ENCODE measurements at places on chromosomes 2 and 18.

DNA sequence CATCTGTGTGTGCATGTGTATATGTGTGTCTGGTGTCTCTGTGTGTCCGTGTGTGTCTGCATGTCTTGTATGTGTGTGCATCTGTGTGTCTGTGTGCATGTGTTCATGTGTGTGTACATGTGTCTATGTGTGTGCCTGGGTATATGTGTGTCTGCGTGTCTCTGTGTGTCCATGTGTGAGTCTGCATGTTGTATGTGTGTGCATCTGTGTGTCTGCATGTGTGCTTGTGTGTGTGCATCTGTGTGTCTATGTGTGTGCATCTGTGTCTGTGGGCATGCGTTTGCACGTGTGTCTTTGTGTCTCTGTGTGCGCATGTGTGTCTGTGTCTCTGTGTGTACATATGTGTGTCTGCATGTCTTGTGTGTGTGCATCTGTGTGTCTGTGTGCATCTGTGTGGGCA, 207.7 kb downstream of the TNS1 start:
- DNase-seq: no peak

GRCh38 chr18:48667276-48668254, 128.7 kb downstream of the CTIF start:
- peak; percentile 74 for DNase-seq

DNA sequence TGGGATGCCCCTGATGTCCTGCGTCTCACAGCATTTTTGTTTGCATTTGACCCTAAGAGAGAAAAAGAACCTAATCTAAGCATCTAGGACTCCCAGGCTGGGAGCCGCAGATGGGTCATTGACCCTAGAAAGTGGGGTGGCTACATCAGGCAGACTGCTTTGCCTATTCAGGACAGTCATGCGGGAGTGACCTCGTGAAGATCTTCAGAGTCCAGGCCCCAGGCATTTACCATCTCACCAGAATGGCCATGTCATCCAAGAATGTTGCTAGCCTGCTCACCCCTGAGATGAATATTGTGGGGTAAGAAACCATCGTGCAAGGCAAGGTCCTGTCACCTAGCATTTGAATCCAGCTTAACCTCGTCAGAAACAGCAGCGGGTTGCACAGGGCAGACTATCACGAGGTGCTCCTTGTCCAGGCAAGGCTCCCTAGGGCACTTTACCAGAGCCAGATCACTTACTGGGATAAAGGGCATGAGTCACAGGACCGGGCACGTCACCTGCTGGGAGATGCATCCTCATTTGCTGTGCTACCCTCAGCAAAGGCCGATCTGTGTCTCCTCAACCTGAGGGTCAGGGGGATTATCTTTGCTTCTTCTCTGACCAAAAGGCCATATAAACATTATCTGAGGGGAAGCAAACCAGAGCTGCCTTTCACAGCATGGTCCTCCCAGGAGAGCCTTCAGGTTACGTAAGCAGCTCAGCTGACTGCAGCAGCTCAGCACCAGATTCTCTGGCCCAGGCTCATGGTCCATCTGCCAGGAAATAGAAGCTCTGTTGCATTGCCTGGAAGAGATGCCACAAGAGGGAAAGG, 162.3 kb downstream of the ACKR3 start:
- DNase-seq: no peak

DNA sequence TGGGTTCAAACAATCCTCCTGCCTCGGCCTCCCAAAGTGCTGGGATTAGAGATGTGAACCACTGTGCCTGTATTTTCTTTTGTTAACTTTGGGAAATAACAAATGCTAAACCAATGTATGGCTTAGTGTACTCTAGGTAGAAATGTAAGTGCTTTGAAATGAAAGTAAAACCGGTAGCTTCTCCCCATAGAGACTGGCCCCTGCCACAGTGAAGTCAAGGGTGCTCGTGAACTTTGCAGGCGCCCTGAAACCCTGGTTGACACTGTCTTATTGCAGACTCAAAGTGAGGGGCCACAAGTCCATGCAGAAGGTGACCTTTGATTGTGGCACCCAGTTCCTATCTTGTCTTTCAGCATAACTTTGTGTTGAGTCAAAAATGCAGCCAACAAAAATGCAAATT, 24.2 kb upstream of the MTCL1 start:
- no peak for DNase-seq

DNA sequence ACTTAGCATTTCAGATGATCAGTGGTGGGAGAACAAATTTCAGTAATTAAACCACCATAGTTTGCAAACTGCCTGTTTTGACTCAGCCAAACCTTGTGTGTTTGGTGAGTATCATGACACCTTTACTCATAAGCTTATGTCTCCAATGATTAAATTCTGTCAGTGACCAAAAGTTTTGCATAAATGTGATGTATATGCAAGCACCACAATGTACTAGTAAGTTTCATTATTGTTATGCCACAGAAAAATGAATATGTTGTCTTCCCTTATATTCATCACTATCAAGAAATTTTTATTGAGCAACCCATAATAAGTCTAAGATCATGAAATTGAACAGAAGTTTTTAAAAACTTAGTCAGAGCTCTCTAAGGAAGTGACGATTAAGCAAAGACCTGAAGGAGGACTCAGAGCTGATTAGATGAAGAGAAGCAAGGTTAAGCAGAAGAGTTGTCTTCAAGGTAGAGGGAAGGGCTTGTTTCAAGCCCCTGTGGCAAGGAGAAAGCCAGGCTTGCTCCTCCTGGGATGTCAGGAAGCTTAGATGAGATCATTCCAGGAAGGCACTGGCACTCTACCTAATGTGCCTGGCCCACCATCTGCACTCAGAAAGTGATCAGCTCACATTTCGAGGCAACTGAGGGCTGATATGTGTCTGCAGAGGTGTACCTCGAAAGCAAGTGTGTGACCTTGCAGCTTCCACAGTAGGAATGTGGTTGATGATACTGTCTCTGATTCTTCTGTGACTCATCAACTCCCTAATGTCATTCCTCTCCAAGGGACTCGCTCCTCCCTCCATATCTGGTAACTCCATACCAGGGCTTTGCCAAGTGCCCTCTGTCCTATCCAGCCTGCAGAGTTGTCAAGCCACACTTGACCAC, 54.7 kb downstream of the KCTD18 start:
- DNase-seq: no peak

DNA sequence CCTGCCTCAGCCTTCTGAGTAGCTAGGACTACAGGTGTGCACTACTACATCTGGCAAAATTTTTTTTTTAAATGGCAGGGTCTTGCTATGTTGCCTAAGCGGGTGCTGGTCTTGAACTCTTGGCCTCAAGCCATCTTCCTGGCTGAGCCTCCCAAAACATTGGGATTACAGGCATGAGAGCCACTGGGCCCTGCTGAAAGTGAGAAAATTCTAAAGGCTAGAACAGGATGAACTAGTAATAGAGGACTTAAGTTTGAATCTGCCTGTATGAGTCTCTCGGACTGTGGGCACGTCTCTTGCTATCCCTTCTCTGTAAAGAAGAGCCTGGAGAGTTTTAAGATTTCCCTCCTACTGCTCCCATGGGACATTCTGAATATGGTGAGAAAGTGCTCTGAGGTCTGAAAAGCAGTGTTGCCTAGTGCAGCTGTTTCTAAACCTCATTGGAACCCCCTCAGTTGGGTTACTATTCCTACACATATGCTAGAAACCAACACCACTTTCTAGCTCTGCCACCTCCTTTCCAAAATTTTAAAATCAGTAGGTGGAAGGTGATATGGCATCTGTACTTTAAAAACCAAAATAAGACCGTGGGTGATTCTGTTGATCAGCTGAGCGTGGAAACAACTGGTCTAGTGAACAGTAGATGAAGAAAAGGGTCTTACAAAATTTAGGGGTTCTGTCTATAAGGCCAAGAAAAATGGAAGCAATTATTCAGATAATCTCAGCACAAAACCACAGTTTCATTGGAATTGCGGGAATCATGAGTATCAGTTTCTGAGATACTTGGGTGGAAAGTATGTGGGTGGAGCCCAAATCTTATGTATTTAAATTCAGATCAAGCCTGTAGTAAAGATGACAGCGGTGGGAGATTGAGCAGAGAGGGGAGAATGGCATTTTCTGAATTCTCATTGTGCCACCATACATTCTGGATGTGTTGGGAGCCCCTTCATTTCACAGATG, 259.8 kb upstream of the CXCR4 start:
- DNase-seq: no peak

DNA sequence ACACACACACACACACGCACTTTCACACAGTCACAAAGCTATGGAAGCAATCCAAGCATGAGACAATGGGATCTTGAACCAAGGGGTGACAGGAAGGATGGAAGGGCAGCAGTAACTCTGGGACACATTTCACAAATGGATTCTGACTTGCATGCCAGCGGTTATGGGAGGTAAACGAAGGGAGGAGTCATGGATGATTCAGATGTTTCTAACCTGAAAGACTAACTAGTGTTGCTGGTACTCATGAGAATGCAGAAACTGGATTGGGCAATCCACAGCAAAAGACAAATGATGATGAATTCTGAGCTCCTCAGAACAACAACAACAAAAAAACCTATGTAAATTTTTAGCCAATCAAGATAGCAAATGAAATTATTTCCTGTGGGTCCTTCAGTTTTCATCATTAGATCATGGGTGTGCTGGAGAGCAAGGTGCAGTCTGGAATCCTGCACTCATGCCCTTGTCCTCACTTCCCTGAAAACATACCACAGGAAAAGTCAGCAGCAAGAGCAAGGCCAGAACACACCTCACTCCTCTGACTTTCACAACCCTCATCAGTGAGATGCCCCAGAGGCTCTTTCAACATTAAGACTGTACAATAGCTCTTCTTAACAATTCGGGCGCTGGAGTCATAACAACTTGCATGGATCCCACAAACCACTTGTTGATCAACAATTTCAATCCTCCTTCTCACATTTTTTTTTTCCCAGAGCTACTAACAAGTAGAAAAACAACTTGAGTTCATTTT, 32.6 kb downstream of the ABCA12 start:
- DNase-seq: no peak

GRCh38 chr2:98280376-98281102, 65.7 kb upstream of the CNGA3 start:
- no peak for DNase-seq

GRCh38 chr2:225479386-225479785, 79.9 kb downstream of the NYAP2 start:
- DNase-seq: no peak

DNA sequence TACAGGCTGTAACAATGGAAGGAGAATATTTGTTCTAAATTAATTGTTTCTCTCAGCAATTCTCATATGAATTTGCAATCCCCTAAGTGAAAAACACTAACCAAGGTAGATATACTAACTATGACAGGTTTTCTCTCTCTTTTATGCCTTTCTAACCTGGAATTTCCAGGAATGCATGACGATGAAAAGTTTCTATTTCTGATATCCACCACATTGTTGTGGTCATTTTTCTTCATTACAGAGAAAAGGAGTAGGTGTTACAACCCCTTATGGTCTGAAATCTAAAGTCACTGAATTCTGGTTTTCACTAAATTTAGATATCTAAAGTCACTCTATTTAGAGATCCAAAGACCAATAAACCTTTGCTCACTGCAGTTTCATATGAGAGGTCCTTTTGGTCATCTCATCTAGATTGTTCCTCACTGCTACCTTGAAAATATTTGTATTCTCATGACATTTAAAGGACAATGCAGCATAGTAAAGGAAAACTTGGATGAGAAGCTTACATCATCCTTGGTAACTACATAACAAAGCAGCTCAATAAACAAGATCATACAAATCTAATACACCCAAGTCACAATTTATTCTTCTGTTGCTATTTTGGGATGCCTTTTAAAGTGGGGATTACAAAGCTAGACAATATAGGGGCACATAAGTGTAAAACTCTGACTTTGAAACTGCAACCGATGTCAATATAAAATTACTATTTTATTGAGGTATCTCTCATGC, 85.8 kb downstream of the TCF4 start:
- DNase-seq: no peak

DNA sequence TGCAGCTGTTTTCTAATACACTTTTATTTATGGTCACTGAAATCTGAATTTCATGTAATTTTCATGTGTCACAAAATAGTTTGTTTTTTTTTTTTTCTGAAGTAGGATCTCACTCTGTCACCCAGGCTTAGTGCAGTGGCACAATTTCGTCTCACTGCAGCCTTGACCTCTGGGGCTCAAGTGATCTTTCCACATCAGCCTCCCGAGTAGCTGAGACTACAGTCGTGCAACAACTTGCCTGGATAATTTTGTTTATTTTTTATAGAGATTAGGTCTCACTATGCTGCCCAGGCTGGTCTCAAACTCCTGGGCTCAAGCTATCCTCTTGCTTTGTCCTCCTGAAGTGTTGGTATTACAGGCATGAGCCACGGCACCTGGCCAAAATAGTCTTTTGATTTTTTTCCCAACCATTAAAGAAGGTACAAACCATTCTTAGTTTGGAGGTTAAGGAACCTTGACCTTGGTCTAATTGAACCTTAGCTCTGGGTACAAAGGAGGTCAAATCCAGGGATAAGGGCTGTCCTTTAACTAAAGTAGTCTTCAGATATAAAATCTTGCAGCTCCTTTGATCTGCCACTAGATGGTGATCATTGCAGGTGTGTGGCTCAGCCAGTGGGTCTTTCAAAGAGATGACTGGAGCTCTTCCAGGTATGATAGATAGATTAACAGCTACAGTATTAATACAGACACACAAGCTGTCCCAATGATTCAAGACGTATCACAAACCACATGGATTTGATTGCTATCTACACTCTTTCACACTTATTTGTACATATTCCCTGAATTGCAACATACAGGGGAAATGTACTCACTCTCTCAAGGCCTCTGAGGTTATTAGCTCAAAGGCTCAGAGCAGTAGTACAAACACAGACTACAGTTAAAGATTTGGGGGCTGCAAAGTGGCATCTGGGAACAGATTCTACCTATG, 4.7 kb upstream of the KRCC1 start:
- no peak for DNase-seq

DNA sequence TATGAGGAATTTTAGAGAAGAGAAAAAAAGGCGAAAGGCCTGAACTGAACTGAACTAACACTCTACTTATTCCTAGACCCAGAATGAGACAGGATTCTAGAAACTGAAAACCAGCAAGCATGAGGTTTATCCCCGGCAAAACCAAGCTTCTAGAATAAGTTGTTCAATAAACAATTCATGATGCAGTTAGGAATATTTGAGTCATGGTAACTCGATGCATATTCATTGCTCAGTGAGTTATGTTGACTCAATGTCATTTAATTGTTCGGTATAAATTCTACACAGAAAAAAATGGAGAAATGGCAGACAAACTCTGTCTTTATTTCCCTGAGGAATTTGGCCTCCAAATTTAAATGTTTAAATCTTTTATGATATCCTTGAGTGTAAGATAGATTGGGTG, 321.5 kb downstream of the SATB2 start:
- DNase-seq: no peak

DNA sequence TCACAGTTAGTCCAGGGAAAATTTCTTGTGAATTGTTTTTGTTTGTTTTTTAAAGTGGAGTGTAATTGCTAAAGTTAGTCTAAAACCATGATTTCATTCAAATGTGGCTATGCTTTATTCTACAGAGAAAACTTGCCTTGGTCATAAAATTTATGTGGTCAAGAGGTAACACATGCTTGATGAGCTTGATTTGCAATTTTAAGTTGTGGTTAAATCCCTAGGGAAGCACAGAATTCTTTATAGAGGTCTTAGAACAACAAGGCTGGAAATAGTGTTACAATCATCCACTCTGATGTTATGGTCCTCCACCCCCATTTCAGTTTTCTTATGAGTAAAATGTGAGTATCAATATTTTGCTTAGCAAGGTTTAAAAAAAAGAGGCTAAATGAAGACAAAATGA, 359.6 kb downstream of the NRXN1 start:
- DNase-seq: no peak
